ENCODE measurements at places on chromosomes 7 and 10.

GRCh38 chr7:38000272-38000671 lies 79.8 kb downstream of the EPDR1 start:
- DNase-seq = no peak

DNA sequence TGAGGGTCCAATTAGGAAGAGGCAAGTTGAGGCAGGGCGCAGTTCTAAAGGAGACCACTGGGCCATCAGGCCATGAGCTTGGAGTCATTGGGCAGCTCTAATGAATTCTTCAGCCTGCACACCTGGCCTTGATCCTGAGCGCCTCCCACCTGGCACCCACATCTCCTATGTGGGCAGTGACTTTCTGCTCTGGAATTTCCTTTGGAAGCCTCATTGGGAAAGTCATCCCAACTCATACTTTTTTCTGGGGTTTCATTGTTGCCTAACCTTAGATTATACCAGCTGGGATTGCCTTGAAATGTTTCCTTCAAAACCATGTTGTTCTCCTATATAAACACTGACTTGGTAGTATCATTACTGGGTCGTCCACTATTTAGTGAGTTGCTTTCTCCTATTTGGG lies 54.1 kb downstream of the PLPP4 start:
- DNase-seq = no peak

- peak; percentile 61 for DNase-seq
These were observed 701 bp downstream of the STK17A start for GRCh38 chr7:43583424-43584194.

DNA sequence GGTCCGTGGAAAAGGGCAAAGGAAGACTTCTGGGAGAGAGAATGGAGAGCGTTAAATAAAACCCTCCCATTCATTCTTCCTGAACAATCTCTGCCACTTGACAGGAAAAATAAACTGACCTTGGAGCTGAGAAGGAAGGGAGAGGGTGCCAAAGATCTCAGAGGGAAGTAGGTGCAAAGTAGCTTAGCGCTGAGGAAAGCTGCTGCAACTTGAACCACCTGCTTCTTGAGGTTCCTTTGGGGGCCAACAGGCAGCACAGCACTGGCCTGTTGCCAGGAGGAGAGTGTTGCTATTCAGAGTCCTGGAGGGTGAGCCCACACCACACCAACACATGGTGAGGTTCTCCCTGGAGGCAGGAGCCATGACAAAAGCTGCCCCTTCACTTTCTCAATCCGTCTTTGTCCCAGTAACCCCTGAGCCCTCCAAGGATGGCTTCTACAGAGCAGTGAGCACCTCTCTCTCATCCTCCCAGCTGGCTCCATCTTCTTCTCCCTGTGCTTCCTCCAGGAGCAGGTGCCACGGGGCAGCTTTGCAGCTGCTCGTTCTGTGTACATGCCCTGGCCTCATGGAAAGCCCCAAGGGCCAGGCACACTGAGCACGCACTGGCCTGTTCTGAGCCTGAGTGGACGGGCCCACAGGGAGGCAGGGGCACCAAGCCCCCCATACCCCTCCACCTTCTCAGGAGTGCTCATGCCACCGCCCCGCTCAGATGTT lies 101.3 kb downstream of the STRA8 start:
- DNase-seq = peak; percentile 21

GRCh38 chr10:96902731-96903358 lies 70.7 kb downstream of the LCOR start:
- no peak for DNase-seq

DNA sequence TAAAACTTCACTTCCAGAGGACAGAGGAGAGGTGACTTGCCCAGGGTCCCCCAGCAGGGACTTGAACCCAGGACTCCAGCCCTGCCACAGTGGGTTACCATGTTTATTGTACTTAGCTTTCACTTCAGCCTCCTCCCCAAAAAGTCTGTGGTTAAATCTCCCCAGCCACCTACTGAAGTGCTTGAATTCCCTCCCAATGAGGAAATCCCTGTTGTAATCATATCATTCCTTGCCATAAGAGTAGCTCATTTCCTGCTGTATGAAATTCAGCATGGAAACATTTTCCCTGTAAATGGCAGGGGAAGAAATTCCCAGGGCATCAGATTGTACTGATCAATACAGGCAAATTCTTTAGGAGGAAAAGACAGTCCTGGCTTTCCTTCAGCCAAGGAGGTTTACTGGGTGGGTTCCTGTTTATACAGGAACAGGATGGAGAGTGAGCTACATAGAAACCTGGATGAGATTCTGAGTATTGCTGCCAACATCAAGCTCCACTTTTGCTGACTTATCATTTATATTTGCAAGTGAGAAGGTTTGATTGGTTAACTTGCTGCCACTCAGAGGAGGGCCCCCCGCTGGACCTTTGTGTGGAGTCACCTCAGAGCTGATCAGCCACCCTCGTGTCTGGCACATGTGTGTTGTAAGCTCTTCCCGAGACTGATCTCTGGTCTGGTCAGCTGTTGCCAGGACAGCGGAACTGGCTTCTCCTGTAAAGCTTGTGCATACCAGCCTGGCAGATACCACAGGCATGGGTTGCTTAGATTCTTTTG lies 16.4 kb upstream of the PDZD8 start:
- no peak for DNase-seq

- no peak for DNase-seq
These were observed 1.1 kb upstream of the SEMA4G start for GRCh38 chr10:100968062-100968736.

- no peak for DNase-seq
These were observed 61.9 kb upstream of the ADO start for GRCh38 chr10:62742536-62743061.

- no peak for DNase-seq
These were observed 48.1 kb downstream of the CD36 start for GRCh38 chr7:80686576-80686975.

DNA sequence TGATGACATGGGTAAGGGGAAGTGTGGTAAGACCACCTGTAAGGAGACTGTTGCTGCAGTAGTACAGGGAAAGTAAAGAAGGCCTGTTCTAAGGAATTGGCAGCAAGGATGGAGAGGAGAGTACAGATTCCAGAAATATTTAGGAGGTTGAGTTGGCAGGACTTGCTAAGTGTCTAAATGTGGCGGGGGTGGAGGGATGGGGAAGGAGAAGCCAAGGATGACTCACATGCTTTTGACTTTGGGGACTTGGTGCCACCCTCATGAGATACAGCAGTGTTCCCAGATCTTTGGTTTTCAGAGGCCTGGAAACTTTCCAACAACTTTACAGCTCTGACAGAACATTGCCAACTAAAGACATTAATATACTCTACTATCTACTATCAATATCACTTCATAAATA lies 45.4 kb downstream of the CDK6 start:
- DNase-seq = no peak

GRCh38 chr7:128104108-128104742 lies 73.0 kb upstream of the LRRC4 start:
- DNase-seq = no peak

- DNase-seq = no peak
These were observed 37.3 kb downstream of the SHH start for GRCh38 chr7:155774947-155775346.

GRCh38 chr7:1609023-1609422 lies 39.2 kb upstream of the PSMG3 start:
- DNase-seq = no peak

GRCh38 chr10:106479636-106480035 lies 684.9 kb downstream of the SORCS1 start:
- no peak for DNase-seq

DNA sequence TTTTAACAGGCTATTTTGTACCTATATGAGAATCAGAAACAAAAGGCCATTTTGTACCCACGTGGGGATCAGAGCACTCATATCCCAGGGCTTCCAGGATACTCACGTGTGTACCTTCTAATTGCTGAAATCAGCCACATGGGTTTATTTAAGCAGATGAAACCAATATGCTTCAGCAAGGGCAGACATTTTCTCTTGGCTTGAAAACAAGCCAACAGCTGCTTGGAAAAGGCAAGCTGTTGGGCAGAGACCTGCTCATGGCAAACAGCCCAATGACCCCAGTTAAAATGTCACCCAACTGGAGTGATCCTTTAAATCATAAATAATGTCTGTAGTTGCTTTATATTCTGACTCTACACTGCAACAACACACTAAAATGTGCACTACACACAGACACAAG lies 26.5 kb upstream of the TOMM7 start:
- peak; percentile 79 for DNase-seq

DNA sequence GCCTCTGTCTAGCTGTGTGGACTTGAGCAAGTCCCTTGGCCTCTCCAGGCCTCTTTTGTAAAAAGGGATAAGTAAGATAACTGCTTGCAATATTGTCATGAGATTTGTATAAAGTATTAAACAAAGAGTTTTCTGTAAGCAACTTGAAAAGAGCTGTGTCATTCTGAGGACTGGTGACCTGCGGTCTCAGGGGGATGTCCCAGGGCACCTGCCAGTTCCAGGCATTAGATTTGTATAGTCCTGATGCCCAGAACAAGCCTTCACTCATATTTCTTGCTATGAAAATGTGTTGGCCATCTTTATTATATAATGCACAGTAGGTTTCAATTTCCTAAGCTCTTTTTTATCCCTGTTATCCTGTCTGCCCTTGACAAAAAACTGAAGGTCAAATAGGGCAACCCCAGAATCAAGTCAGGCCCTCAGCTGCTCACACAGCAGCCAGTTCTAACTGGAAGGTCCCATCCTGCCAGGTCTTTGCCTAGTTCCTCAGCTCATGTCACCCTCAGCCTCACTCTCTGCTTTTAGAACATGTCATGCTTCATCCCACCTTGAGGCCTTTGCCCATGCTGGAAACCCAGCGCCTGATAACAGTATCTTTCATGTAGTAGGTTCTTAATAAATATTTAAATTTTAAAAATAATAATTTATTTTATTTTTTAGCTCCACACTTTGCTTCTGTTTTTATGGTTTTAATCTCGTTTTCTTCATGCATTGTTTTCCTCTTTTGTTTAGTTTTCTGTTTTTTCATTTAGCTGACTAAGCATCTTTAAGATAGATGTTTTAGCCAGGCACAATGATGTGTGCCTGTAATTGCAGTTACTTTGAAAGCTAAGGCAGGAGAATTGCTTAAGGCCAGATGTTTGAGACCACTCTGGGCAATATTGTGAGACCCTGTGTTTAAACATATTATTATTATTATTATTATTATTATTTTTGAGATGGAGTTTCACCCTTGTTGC lies 87.5 kb upstream of the ZNF92 start:
- DNase-seq = no peak

DNA sequence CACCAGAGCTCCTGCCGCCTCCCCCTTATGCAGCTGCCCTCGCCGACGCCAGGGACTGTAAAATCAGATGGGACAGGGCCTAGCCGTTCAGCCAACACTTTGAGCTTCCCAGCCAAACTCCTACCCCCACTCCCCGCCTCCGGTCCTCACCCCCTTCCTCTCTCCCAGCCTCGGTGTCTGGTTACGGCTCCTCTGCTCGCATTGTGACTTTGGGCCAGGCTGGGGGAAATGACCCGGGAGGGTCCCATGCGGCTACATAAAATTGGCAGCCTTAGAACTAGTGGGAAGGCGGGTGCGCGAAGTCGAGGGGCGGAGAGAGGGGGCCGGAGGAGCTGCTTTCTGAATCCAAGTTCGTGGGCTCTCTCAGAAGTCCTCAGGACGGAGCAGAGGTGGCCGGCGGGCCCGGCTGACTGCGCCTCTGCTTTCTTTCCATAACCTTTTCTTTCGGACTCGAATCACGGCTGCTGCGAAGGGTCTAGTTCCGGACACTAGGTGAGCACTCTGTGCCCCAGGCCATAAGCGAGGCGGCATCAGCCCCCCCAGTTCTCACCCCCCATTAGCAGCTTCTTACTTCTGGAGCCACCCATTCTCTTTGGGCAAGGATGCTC lies at the start of gene KAZALD1:
TSS of gene KAZALD1 (plus strand) at position 366 of the 608 bp plus-strand sequence. CDS start 604 bp downstream, outside the sequence.
- DNase-seq = no peak

- DNase-seq = peak; percentile 2
These were observed 9.3 kb downstream of the MKLN1 start for GRCh38 chr7:131336956-131337355.

DNA sequence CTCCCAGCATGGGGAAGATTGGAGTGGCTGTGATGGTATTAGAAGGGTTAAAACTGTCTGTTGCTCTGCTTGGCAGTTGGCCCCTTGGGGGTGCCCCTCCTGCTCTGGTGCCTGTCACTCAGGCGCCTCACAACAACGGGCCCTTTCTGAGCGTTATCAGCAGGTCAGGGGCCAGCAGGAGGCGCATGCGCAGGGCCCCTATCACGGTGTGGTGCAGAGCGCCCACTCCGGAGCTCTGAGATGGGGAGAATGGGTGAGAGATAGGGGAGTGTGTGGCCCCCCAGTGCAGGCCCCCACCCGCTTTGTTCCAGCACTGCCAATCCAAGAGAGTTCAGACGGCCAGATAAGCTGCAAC lies 24.8 kb downstream of the GBX1 start:
- no peak for DNase-seq

- no peak for DNase-seq
These were observed 48.9 kb upstream of the PFKFB3 start for GRCh38 chr10:6153845-6154244.

DNA sequence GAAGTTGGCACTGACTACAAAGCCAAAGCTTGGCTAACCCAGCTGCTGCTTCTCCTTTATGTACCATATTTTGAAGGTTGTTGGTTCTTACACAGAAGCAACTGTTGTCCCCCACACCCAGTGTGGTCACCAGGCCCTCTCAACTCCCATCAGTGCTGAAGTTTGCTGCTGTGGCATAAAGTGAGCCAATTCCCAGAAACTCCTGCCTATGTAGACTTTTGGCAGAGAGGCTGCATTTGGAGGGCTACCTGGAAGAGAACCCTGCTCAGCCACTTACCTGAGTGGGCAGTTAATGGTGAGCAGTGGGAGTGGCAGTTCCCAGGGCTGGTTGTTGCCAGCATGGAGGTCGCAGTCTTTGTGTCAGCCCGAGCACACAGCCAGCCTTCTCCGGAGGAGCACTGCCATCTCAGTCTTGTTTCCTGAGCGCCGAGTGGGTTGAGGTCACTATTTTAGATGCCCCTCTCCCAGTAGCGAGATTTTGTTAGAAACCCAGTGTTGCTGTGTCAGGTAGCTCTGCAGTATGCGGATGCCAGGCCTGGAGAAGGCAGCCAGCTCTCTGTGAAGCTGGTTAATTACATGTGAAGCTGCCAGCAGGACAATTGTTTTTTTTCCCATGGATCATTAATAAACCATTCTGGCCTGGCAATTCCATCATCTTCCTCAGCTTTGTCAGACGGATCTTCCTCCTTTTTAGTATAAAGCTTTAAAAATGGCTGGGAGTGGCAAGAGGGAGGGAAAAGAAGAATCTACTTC lies 24.5 kb downstream of the LRRC4 start:
- no peak for DNase-seq

GRCh38 chr10:71309919-71310318 lies 9.1 kb upstream of the SLC29A3 start:
- no peak for DNase-seq

GRCh38 chr10:103079100-103079499 lies 114.0 kb downstream of the NT5C2 start:
- no peak for DNase-seq

GRCh38 chr7:100152404-100152803 lies 3.7 kb downstream of the LAMTOR4 start:
- no peak for DNase-seq

DNA sequence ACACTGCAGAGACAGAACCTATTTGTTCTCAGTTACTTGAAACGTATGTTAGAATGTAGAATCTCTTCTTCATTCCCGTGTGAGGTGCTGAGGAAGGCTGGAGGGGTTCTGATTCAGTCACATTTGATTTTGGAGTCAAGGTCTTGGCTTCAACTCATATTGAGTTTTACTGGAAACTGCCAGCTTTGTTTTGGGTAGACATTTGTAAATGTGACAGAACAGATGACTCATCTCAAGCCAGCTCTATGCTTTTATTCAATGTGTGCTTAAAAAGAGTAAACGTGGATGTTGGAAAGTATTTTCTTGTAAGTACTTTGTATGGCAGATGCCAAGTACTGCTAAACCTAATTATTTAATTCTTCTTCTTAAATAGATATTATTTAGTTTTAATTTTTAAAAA lies 780.8 kb upstream of the C7orf33 start:
- no peak for DNase-seq
